T-helper 1 cell (primary cell): ENCODE measurements at places on chromosomes 5 and 9.

DNA sequence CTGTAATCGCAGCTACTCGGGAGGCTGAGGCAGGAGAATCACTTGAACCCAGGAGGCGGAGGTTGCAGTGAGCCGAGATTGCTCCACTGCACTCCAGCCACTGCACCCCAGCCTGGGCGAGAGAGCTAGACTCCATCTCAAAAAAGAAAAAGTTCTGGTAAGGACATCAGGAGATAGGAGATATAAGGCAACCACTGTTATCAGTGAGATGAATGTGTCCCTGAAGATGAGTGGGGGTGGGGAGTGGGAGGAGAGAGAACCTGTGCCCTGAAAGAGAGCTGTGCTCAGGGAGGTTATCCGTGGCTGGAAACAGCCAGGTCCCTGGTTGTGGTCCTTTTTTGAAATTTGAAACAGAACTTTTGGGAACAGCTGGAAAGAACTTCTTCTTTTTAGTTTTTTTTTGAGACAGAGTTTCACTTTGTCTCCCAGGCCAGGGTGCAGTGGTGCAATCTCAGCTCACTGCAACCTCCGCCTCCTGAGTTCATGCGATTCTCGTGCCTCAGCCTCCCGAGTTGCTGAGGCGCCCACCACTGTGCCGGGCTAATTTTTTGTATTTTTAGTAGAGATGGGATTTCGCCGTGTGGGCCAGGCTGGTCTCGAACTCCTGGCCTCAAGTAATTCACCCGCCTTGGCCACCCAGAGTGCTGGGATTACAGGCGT lies 2.6 kb downstream of the PTPA start:
- DNase-seq, result no peak

DNA sequence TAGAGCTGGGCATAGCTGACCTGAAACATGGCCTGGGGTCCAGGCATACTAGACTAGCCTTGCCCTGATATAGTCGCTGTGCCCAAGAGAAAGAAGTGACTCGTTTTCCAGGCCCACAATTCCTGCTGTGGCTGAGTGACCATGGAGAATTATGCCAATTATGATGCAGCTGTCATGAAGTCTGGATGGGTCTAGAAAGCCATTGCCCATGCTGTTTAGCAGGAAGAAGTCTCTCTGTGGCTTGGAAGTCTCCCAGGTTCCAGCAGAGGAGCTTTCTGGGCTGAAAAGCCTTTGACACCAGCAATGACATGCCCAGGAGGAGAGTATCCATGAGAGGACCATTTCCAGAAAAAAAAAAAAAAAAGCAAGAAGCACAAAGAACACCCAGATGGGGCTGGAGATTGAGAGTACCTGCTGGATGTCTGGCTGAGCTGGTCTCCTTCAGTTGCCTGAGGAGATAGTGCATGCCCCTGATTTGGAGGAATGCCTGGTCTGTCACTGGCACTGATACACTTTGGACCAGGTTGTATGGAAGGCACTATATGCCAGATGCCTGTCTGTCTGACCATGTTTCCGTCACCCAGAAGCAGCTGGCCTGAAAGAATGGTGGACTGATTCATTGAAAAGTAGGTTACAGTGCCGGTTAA lies 128.0 kb upstream of the EPB41L4A start:
- no peak for DNase-seq

DNA sequence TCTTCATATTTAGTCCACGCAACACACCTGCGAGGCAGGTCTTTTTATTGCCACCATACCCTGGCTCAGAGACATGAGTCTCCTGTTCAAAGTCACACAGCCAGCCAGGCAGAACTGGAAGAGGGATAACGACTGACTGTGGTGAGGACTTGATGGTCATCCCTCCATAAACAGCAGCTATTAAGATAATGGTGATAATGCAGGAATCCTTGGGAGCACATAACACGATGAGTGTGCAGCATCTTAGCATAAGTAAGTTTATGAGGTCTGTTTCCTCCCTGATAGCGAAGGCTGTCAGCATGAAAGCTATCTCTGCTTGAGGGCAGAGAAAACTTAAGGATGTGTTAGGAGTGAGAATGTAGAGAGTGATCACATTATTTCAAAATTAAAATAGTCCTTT lies 30.9 kb downstream of the KCTD16 start:
- DNase-seq, result no peak

- DNase-seq, result no peak
Measured at GRCh38 chr9:114071197-114071795, 6.8 kb downstream of the AMBP start.

- DNase-seq, result no peak
Measured at GRCh38 chr9:114938687-114939575, 8.5 kb upstream of the TNFSF8 start.

GRCh38 chr9:99221266-99221620 lies 499 bp downstream of the ALG2 start:
- no peak for DNase-seq

GRCh38 chr5:150542933-150543445 lies 35.1 kb downstream of the NDST1 start:
- DNase-seq, result no peak

- DNase-seq, result no peak
Measured at GRCh38 chr9:133086894-133087293, 25.1 kb downstream of the CEL start.

GRCh38 chr5:45750574-45750973 lies 54.4 kb upstream of the HCN1 start:
- no peak for DNase-seq

DNA sequence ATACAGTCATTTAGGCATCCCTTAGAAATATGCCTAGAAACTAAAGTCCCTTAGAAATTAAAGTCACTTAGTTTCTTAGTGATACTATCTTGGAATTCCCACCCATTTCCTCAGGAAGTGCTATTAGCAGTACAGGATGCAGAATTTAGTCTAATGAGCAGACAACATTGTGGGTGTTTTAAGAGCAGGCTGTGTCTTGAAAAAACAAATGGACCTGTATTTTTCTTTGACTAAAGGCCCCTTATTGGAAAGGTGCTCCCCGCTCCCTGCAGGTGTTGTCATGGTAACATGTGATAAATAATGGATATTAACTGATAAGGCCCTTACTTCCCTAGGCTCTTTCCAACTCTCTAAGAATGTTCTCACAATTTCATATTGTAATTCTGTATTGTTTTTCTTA lies 38.8 kb upstream of the STARD4 start:
- no peak for DNase-seq

DNA sequence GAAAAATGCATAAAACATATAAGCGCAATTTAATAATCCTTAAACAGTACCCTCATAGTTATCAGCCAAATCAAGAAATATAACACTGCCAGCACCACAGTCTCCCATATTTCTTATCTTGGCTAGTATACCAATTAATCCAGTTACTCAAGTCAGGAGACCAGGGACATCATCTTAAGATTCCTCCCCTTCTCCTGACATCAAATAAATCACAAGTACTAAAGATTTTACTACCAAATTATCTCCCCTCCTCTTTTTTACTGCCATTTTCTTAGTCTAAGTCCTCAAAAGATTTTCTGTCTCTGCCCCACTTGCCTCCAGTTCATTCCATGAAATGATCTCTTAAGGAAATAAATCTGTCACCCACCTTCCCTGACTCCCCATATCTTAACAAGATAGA lies 37.0 kb downstream of the STRBP start:
- no peak for DNase-seq

- peak; percentile 9 for DNase-seq
Measured at GRCh38 chr5:112923148-112923917, 1.3 kb upstream of the REEP5 start.

DNA sequence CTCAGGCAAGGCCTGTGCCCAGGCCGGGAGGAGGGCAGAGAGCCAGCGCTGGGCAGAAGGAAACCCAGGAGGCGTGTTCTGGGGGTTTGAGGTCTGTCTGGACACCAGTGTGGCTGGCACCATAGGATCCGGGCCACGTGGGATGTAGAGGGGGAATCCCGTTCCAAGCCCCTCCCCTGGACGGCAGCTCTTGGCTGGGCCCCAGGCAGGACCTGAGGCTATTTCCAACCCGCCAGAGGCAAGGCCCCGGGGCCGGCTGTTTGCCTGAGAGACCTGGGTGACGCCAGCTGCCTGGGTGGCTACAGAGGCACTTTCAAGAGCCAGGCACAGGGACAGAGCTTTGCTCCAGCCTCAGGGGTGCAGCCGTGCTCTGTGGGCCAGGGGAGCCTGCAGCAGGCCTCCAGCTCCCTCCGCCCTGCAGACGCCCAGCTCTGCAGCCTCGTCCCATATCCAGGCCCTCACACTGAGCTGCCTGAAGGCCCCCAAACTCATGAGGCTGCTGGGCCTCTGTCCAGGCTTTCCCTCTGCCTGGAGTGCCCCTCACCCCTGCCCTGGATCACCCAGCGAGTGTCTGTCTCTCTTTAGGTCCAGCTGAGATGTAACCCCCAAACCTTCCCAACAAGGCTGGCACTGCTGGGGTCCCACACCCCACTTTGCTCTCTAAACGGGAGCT lies 56.6 kb upstream of the EGFL7 start:
- no peak for DNase-seq

GRCh38 chr5:107950776-107951175 lies 280.0 kb upstream of the EFNA5 start:
- DNase-seq, result no peak

- DNase-seq, result no peak
Measured at GRCh38 chr5:175460552-175460951, 16.6 kb upstream of the DRD1 start.

GRCh38 chr9:137545123-137545522 lies 5.1 kb downstream of the PNPLA7 start:
- DNase-seq, result no peak

- no peak for DNase-seq
Measured at GRCh38 chr9:135032041-135032835, 55.2 kb upstream of the OLFM1 start.

DNA sequence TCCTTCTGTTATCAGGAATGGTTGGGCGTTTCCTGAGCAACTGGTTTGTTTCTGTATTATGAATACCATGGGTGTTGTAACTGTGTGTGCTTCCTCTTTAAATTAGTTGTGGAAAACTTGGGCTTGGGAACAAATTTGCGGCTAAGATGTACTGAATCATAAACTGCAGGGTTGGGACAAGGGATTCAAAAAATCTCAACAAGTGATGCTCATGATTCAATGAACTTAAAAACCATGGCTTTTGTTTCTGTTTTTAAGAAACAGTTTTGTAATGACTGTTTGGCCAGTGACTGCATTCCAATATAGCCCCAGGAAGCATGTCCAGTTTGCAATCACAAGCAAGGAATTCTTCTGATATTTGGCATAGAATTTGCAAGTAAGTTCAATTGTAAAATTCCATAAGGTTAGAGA lies 657.5 kb upstream of the WWC1 start:
- no peak for DNase-seq

DNA sequence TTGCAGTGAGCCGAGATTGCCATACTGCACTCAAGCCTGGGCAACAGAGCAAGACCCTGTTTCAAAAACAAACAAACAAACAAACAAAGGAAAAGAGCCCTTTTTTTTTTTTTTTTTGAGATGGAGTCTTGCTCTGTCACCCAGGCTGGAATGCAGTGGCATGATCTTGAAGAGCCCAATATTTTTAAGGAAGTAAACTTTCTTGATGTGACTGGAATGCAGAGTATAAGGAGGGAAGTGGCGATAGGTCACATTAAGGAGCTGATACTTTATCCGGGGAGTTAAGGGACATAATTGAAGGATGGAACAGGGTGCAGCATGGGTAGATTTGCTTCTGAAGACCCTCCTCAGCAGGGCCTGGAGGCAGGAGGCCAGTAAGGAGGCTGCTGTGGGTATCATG lies 13.0 kb downstream of the NAIF1 start:
- no peak for DNase-seq

GRCh38 chr5:59040024-59040803 lies 457.3 kb downstream of the RAB3C start:
- no peak for DNase-seq

- no peak for DNase-seq
Measured at GRCh38 chr9:121721058-121721350, 69.6 kb downstream of the DAB2IP start.

- no peak for DNase-seq
Measured at GRCh38 chr5:15524712-15525111, 24.7 kb downstream of the FBXL7 start.

DNA sequence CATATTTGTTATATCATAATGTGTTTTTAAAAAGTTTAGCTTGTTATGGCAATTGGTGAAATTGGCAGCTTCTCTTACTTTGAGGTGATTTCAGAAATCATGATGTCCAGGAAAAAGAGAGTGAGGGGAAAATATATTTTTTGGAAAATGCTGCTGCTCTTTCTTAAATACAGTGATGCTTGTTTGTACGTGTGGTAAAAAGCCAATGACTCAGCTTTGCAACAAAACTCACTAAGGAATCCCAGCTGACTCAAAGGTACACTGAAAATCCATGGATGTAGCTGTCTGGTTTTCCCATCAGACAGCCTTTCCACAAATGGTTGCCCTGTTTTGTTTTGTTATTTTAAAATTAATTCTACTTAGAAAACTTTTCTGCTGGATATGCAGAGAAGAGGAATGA lies 306.4 kb upstream of the PAPPA start:
- DNase-seq, result no peak

GRCh38 chr5:160793530-160793899 lies 58.5 kb downstream of the ATP10B start:
- DNase-seq, result no peak

DNA sequence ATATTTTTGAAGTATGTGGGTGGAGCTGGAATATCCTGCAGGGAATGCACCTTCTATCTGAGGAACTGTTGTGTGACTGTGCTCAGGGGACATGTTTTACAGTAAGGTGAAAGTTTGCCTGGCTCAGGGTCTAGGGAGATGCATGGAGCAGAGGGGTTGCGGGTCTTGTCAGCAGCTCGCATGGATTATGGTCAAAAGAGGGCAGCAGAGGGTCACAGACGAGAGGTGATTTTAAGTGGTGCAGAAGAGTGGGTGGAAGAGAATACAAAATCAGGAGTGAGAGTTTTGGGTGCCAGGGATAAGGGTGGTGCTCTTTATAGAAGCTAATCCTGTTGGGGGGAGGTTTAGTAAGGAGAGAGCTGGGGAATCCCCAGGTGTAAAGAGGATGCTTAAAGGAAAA lies 53.5 kb upstream of the GRIN3A start:
- no peak for DNase-seq

- no peak for DNase-seq
Measured at GRCh38 chr9:121833061-121833460, 181.6 kb downstream of the DAB2IP start.
